ENCODE measurements at places on chromosomes 4 and X.

- DNase-seq: no peak
Measured at GRCh38 chrX:17098516-17099247, 152.2 kb downstream of the REPS2 start.

DNA sequence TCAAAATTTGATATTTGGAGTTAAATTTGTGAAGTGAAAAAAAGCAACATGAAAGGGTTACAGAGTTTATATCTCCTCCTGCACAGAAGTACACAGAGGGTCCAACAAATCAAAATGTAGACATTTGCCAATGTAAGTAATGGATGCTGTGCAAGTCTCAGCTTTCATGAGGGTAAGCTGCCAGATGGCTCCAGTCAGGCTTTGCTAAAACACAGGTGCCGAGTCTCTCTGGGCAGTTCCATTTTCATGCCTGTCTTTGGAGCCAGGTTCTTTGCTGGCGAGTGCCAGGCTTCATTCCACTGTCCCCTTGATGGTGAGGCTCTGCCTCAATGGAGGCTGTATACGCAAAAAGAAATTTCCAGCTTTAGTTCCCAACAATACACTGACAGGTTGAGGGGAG lies 27.9 kb downstream of the SLC4A4 start:
- no peak for DNase-seq

- DNase-seq: no peak
Measured at GRCh38 chr4:18390655-18391353, 369.2 kb upstream of the LCORL start.

DNA sequence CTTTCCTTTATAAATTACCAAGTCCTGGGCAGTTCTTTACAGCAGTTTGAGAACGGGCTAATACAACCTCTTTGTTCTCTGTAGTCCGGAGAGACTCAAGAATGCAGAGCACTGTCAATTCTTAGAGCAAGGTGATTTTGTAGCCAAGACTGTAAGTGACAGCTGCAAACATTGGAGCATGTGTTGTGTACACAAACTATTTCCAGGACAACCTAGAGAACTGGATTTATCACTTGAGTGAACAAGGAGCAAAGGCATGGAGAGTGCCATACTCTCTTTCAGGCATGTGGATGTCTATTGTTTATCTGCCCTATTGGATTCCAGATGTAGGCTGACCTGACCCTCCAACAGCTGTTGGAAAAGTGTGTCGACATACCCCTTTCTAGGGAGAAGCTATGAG lies 153.9 kb downstream of the SPANXN3 start:
- no peak for DNase-seq

DNA sequence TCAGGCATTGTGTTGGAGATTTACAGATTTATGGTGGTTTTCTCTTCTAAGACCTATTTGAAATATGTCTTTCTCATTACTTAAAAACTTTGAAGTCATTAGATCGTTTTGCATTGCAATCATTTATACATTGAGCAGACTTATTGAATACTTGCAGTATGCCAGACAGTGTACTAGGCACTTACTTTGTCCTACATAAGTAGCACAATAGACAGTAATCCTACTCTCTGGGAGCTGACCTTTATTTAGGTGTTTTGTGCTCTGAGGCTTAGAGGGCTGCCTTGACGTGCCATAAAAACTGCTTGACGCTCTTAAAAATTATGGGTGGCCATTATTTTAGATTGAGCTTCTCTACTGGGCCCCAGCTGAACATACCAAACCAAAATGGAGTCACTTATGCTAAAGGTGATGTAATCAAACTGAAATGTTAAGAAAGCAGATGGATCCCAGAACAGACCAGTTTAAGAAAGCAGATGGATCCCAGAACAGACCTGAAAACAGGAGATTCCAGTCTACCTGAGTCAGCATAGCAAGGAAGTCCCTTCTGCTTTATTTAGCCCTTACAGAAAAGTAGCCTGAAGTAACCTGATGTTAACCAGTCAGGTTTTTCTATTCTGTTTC lies 42.4 kb downstream of the PTTG2 start:
- no peak for DNase-seq

DNA sequence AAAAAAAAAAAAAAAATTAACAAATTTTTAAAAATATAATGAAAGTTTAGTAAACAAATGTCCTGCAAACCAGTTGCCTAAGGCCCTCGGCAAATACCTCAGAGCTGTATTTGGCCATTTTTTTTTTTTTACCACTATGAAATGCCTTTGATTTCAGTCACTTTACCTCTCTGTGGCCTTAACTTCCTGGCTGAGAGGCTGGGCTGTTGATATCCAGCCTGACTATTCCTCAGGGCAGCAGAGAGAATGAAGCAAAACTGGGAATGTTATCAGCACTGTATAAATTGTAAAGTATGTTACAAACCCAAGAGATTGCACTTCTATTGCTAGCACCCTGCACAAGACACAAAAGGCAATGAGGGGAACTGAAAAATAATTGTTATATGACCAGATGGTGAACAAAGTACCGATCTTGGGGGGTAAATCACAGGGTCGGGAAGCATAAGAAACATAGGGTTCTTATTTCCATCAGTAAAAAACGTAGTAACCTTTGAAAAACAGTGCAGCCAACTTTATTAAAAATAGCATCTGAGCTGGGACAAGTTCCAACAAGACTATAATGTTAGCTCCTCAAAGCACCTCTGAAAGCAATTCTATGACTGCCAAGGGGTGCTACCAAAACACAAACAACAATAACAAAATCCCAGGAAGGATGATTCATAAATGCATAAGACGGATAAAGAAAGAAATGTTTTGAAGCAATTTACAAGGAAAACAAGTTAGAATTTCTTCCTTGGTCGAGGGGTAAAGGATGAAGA lies 18.1 kb downstream of the USP46 start:
- no peak for DNase-seq

DNA sequence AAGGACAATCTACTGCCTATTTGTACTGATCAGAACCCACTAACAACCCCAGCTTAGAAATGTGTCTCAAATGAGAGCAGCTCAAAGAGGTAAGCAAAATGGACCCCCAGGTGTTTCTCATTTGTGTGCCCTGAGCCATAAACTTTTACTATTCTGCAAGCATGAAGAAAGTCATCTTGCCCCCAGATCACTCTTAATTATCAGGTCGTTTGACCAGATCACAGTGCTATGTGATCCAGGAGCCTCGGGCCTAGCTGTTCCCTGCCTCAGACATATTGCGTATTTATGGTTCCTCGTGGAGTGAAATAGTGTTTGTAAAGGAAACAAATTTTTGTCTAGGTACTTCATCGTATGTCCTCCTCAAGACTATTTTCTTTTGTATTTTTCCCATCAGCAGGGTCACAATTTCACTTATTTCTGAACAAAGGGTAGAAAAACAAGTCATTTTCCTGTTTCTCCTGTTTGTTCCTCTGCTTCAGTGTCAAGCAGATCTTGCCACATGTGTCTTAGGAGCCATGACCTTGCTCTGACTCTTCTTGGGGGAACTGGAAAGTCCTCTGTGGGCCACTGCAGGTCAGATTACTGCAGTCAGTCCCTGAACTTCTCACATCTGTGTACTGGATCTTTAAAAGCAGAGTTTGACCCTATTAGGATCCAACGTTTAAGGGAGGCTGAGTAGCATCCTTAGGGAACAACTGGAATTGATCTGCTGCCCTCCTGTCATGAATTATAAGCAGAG lies 194.9 kb downstream of the PALLD start:
- no peak for DNase-seq

DNA sequence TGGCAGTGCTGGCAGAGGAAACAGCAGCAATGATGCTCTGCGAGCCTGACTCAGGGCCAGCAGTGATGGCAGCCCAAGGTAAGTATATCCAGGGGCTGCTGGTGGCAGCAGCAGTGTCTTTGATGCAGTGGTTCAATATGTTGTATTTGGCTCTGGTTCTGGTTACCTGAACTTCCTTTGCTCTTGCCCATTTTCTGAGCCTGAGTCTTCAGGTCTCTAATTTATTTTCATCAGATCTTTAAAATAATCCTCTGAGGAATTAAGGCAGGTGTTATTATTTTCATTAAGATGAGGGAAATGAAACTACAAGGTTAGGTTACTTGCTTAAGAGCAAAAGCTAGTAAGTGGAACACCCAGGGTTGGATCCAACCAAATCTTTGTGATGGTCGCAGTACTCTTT lies 102.8 kb upstream of the BMP2K start:
- no peak for DNase-seq

DNA sequence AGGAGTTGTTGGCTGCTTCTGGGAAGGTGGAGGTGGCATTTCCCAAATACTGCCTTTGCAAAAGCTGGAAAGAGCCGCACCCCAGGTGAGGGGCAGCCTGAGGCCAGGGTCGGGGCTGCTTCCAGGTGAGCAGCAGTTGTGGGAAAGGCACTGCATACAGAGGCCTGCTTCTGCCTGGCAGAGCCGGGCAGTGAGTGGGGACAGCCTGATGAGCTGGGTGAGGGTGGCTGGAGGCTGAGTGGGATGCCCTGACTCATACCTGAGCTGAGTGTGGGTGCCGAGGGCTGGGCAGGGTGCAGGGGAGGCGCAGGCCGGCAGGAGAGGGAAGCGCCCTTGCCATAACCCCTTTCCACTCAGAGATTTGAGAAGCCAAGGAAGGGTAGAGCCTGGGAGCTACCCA lies 6.5 kb upstream of the PSAPL1 start:
- no peak for DNase-seq

- peak; percentile 67 for DNase-seq
Measured at GRCh38 chrX:45758319-45758718, 557.6 kb upstream of the DIPK2B start.
